ENCODE measurements at places on chromosomes 6 and 20. TPM values are rescaled to one million over a fixed set of nuclear protein-coding genes. Genes with fewer than 3 reads are reported as not detected.

DNA sequence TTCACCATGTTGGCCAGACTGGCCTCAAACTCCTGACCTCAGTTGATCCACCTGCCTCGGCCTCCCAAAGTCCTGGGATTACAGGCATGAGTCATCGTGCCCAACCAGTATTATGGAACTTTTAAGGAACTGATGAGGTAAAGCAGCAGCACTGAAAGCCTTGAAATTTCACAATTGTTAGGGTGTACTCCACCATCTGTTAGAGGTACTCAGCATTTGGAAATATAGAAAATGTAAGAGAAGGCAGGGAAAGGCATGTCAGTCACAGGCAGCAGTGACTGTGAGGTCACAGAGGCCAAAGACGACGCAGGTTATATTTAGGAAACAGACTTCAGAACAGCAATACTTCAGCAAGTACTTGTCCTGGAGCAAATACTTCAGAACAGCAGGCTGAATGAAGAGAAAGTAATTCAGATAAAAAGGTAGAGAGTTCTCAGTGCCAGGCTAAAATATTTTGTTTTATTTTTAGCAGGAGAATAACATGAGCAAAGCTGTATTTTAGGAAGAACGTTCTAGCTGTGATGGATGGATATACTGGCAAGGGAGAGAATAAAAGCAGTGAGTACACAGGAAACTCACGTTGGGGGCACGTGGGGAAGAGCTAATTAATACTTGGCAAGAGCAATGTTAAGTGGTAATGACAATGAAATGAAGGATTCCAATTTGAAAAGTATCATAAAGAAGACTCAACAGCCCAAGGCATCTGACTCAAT, 67.2 kb downstream of the DTNBP1 start:
- H3K4me1 ChIP-seq, result peaks cover 37% of the 10 kb centered on the region
- H3K27me3 ChIP-seq, result no peaks in the 10 kb centered on the region
- peaks cover 5% of the 10 kb centered on the region for H3K36me3 ChIP-seq
- H3K4me3 ChIP-seq, result no peak overlapping the region

- no peak for DNase-seq
- H3K4me3 ChIP-seq, result no peak overlapping the region
- no peaks in the 10 kb centered on the region for H3K36me3 ChIP-seq
- H3K27me3 ChIP-seq, result peaks cover 43% of the 10 kb centered on the region
- H3K4me1 ChIP-seq, result peaks cover 12% of the 10 kb centered on the region
These were observed 1.3 kb downstream of the NKAIN2 start for GRCh38 chr6:123804787-123805540.

DNA sequence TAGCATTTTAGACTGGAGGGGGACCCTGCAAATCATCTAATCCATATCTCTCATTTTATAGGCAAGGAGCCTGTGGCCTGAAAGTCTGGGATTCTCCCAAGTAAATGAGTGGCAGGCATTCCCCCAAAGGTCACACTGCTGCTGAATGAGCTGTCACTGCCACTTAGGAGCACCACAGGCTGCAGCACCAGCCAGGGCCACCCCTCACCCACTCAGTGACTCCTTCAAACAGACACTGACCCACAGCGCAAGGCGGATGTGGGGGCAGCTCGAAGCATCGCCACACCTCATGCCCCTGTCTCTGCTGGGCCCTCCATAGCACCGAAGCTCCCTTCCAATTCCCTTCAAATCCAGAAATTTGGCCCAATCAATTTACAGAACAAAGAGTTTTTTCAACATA, 119.9 kb upstream of the ARID1B start:
- H3K4me3 ChIP-seq, result no peak overlapping the region
- peaks cover 17% of the 10 kb centered on the region for H3K4me1 ChIP-seq
- DNase-seq, result no peak
- no peak overlapping the region for H3K27ac ChIP-seq
- no peaks in the 10 kb centered on the region for H3K27me3 ChIP-seq

The MUCL3 gene
- total RNA-seq, result not detected

DNA sequence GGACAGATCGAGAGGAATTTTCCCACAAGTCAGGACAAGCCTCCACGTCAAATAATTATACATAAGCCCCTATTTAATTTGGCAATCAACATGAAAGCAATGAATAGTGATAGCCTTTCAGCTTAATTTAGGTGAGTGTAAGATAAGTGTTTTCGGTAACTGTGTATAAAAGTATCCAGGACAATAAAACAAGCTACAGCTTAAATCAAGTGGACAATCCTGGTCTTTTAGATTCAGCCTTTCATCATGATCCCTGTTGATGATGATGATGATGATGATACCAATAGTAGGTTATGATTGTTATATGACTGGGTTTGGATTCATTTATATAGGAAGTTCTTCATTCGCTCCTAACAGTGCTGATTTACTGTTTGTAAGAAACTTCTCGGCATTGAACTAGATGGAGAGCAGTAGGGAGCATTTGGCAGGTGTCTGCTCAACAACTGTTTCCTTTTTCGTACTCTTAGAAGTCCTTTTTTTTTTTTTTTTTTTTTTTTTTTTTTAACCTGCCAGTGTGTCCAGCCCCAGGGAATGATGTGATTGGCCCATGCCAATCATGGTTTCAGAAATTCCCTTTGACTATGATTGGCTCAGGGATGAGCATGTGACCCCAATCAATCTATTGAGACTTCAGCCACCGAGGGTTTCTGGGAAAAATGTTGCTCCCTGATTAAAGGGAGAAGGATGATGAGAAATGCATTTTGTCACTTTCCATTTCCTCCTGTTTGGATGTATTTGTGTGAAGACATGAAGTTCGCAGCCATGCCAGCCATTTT, 11.3 kb upstream of the RNF182 start:
- no peak overlapping the region for H3K27ac ChIP-seq
- DNase-seq, result no peak
- H3K4me3 ChIP-seq, result no peak overlapping the region
- peaks cover 2% of the 10 kb centered on the region for H3K4me1 ChIP-seq
- no peaks in the 10 kb centered on the region for H3K36me3 ChIP-seq

GRCh38 chr20:52837378-52837777, 134.8 kb upstream of the TSHZ2 start:
- H3K36me3 ChIP-seq, result no peaks in the 10 kb centered on the region
- H3K4me3 ChIP-seq, result no peak overlapping the region
- H3K27ac ChIP-seq, result no peak overlapping the region
- no peaks in the 10 kb centered on the region for H3K4me1 ChIP-seq
- no peak for DNase-seq

DNA sequence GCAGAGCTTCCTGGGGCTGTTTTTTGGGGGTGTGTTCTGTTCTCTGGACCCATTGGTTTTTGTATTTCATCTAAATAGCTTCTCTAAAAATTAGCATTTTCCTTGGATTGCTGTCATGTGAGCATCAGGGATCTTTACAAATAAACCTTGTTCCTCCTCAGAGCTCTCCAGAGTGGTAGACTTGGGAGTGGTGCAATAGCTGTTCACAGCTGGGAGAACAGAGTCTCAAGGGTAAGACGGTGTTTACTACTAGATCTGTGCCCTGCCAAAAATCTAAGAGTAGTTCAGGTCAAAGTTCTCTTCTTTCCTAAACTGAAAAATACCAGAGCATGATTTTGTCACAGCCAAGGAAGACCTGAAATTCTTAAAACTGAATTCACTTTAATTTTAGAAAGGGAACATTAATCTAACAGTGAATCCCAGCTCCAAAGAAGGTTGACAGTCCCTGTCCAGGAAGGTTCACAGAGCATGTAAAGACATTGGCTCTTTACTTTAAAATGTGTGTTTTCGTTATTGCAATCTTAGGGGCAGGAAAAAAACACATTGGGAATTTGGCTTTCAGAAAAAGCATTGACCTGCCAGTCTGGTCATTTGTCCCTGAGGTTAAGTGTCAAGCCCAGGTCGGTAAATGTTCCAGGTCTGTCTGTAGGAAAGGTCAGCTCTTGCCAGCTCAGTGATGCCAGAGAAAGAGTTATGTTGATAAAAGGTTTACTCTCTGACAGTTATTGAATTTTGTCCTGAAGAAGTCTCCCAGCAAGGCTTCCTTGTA, 43.3 kb downstream of the VAPB start:
- no peaks in the 10 kb centered on the region for H3K27me3 ChIP-seq
- DNase-seq, result no peak
- H3K36me3 ChIP-seq, result peaks cover 23% of the 10 kb centered on the region
- H3K4me1 ChIP-seq, result peaks cover 40% of the 10 kb centered on the region
- H3K4me3 ChIP-seq, result no peak overlapping the region

DNA sequence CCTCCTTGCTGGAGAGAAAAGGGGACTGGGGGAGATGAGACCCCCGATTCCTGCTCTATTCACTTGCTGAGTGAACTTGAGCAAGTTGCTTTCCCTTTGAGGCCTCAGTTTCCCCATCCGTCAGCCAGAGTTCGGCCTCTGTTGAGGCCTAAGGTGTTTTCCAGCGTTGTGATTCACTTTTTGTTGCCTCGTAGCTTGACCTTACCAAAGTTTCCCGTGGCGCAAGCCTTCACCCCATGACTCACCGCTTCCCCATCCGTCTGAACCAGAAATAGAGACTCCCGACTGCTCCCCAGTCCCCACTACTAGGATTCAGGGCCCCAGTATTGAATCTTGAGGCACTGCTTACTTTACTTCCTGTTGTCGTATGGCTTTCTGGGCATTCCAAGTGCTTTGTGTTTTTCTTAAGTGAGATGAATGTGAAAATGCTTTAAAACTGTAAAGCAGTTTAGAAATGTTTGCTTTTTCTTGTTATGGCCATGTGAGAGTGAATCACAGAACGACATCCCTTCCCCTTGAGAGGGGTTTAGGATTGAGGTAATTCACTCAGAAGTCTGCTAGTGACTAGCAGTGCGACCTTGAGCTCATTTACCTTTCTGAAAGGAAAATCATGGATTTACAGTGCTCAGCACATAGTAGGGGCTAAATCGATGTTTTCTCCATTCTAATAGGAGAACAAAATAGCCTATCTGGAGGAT, 1.2 kb downstream of the CHMP4B start:
- peak overlapping the region; percentile 87 for H3K27ac ChIP-seq
- H3K4me1 ChIP-seq, result peaks cover 52% of the 10 kb centered on the region
- peak; percentile 63 for DNase-seq
- peak overlapping the region; percentile 87 for H3K4me3 ChIP-seq

DNA sequence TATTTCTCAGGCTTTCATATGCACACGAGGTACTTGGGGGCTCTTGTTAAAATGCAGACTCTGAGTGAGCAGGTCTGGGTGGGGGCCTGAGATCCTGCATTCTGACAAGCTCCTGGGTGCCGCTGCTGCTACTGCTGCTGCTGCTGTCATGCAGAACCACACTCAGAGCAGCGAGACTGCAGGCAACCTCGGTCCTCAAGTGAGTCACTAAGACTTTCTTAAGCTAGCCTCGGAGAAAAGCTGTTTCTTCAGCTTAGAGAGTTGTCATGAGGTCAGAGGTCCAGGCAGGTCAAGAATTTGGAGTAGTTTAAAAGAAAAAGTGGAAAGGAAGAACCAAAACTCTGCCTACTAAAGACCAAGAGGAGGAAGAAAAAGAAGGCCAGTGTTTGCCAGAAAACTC, 92.9 kb downstream of the SPTLC3 start:
- H3K36me3 ChIP-seq, result no peaks in the 10 kb centered on the region
- H3K27me3 ChIP-seq, result no peaks in the 10 kb centered on the region
- H3K4me1 ChIP-seq, result no peaks in the 10 kb centered on the region

DNA sequence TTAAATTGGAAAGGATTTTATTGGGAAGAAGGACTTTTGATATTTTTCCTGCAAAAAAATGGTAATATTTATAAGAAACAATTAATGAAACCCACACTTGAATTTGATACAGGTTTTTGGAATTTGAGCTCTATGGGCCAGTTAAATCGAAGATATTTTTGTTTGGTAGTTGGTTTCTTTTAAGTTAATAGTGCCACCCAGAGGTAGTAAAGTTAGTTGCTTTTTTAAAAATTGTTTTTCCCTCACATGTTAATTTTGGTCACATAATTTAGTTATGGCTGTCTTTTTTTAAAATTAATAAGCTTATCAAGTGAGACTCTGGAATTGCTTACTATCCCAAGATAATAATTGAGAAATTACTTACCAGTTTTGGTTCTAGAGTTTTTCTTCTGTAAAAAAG, 7.1 kb downstream of the PRIM2 start:
- H3K36me3 ChIP-seq, result peaks cover 75% of the 10 kb centered on the region
- no peaks in the 10 kb centered on the region for H3K27me3 ChIP-seq

GRCh38 chr6:54621285-54621684, 225.3 kb upstream of the FAM83B start:
- no peaks in the 10 kb centered on the region for H3K27me3 ChIP-seq
- H3K4me1 ChIP-seq, result no peaks in the 10 kb centered on the region
- H3K4me3 ChIP-seq, result no peak overlapping the region
- H3K36me3 ChIP-seq, result no peaks in the 10 kb centered on the region
- H3K27ac ChIP-seq, result no peak overlapping the region
- DNase-seq, result no peak

DNA sequence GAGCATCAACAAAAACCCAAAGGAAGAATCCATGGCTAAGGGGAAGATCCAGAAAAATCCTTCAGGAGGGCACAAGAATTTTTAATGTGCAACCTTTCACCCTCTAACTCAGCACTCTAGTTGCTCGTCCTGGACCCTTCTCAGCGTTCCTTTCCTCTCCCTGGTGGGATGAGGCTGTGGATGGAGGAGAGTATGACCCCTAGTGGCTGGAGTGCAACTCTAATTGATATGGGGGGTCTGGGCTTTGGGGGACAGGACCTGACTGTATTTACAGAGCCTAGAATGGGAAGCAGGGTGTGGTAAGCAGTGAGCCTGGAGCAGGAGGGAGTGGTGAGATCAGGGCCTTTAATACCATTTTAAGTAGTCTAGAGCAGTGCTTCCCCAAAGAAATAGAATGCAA, 83.9 kb upstream of the CEP85L start:
- H3K27me3 ChIP-seq, result no peaks in the 10 kb centered on the region
- DNase-seq, result no peak
- H3K4me1 ChIP-seq, result peaks cover 33% of the 10 kb centered on the region
- H3K4me3 ChIP-seq, result no peak overlapping the region
- no peak overlapping the region for H3K27ac ChIP-seq
- H3K36me3 ChIP-seq, result no peaks in the 10 kb centered on the region

- H3K27ac ChIP-seq, result no peak overlapping the region
- H3K27me3 ChIP-seq, result peaks cover 8% of the 10 kb centered on the region
- no peak overlapping the region for H3K4me3 ChIP-seq
- H3K36me3 ChIP-seq, result no peaks in the 10 kb centered on the region
- DNase-seq, result no peak
These were observed 40.5 kb downstream of the SAMD5 start for GRCh38 chr6:147548921-147549475.

DNA sequence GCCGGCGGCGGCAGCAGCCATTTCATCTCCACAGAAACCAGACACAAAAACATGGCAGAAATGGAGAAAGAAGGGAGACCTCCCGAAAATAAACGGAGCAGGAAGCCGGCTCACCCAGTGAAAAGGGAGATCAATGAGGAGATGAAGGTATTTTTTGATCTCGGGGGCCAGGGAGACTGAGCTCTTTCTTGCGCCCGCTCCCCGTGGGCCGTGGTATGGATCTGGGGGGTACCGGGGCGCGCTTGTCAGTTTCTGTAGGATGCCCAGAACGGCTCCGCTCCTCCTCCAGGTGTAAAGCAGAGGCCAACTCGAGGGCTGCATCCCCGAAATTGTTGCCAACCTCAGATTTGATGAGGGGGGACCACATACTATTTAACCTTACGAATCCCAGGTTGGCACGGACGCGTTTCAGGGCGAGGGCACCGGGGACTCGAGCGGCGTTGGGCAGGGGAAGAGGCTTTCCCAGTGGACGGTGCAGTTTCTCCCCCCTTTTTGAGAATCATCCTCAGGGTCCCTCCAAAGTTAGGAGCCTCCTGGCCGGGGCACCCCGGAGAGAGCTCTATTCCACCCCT, 735 bp downstream of the SOBP start:
- H3K4me3 ChIP-seq, result peak overlapping the region; percentile 80
- peaks cover 48% of the 10 kb centered on the region for H3K27me3 ChIP-seq

GRCh38 chr6:83199863-83200225, 6.7 kb downstream of the RWDD2A start:
- DNase-seq, result no peak
- no peak overlapping the region for H3K4me3 ChIP-seq
- no peaks in the 10 kb centered on the region for H3K27me3 ChIP-seq
- peaks cover 13% of the 10 kb centered on the region for H3K36me3 ChIP-seq

All from activated naive CD4-positive, alpha-beta T cell treated with anti-CD3 and anti-CD28 coated beads for 36 hours (primary cell).